ENCODE measurements at places on chromosomes 16 and 17.

GRCh38 chr16:71259086-71259485 lies 28.6 kb upstream of the HYDIN start:
- no peak for DNase-seq

- DNase-seq = no peak
Measured at GRCh38 chr16:62450291-62450690, 414.1 kb upstream of the CDH8 start.

- no peak for DNase-seq
Measured at GRCh38 chr16:606656-607307, 16.9 kb downstream of the RAB40C start.

DNA sequence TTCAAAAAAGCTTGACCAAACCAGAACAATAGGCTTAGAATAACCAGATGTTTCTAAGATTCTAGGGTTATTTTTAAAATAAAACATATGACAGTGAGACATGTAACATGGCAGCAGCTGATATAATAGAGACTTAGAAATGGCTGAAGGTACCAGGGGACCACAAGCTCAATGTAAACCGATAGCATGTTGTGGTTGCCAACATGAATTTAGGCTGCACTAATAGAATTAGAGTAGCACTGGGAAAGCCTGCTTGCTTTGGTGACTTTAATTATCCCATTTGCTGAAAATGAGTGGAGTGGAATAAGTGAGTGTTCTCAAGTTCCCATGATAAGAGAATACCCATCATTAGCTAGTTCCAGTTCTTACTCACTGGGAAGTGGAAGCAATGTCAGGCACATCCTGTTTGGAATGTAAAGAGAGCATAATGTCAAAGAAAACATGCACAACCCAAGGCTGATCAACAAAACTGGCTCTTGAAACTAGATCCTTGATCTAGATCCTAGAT lies 621.2 kb upstream of the CDH5 start:
- no peak for DNase-seq

GRCh38 chr17:79988185-79988971 lies 47.3 kb downstream of the TBC1D16 start:
- DNase-seq = no peak

DNA sequence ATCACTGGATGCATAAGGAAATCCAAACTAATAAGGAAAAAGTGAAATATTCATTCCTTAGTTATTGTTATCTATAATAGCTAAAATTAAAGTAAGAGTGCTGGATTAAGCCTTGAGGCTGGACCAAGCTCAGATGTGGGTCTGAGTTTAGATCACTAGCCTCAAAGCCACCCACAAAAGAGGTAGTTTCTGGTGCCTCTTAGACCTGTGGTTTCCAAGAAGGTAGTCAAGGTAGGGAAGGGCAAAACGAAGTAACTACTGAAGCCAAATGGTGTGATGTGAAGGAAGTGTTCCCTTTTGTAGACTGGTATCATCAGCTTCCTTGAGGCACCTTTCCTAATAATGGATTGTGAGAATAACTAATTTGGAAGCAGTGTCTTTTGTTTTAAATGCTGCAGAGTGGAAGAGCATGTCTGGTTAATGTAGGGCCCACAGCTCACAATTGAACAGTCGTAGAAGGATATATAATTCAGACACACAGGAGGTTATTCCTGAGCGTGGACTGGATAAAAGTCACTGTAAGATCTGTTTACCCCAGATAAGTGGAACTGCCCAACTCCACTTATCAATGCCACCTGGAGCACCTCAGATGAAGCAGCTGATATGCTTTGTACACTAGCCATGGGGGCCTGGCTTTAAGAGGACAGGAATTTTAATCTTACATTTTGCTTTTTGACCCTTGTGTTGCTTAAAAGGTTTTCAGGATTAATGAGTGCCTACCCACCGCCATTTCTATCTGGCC lies 31.7 kb upstream of the LCMT1 start:
- DNase-seq = no peak

GRCh38 chr17:35257208-35257659 lies 14.4 kb downstream of the SLFN5 start:
- no peak for DNase-seq

DNA sequence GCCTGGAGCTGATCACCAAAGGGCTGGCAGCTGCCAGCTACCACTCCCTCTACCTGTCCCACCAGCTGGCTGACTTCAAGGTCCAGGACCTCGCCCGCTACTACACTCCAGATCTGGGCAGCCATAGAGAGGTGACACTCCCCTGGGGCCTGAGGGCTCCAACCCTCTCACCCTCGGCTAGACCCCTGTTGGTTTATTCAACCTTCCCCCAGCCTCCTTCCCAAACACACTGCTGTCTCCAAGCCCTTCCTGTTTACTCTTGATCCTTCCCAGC lies 18.0 kb downstream of the ALOX12B start:
- peak; percentile 34 for DNase-seq

- DNase-seq = no peak
Measured at GRCh38 chr16:51201604-51202003, 50.5 kb upstream of the SALL1 start.

DNA sequence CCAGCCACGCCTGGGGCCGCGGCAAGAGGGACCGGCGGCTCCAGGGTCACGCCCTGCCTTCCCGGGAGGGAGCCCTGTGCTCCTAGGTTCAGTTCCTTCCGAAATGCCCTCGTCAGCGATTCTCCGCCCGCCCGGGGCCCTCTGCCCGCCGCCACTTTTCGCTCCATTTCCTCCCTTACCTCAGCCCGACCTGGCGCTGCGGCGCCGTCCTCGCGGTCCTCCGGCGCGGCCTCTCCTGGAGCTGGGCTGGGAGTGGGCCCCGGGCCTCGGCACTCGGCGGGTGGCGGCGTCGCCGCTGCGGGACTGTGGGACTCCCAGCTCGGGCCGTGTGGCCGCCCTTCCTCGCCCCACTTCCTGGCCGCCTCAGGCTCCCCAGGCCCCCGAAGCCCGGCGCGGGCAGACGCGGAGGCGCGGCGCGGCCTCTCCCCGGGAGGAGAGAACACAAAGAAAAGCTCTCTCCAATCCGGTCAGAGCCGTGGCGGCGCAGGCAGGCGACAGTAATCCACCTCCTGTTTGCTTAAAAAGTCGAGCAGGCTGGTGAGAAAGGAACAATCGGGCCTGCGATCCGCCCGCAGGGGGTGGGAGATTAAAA lies 1.6 kb downstream of the BAHCC1 start:
- DNase-seq = no peak
